ENCODE measurements at places on chromosomes 16 and 17.

GRCh38 chr16:49622084-49622390, 233.9 kb downstream of the ZNF423 start:
- no peak for DNase-seq

DNA sequence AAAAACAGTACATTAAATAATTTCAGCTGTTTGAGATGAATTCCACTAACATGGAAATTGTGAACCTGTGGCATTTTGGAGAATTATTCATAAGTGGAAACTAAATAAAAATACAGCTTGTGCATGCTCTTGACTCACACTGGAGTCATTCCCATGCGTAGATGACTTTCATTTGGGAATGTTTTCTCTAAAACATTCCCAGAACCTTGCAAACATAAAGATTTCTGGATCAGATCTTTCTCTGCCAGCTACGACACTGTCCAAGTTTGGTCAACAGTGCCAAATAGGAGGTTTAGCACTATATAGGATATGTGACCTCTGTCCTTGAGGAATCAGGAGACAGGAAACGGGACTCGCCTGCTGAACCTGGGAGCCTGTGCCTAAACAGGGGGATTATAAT, 400.9 kb downstream of the SLC39A11 start:
- DNase-seq = no peak

DNA sequence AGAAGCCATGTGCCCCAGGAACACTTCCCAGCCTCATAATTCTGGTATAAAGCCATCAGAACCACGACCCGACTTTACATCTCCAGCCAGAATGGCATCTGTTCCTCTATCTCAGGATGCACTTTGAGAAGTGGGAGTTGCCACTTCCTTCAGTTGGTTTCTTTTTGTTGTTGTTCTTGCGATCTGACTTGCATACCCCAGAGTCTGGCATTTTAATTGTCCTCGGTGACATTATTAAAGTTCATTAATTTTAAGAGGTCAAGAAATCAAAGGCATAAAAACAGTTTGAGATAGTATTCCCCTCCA, 13.5 kb downstream of the MARCHF10 start:
- DNase-seq = no peak

- no peak for DNase-seq
Observed at GRCh38 chr16:8788578-8789172, 8.8 kb downstream of the TMEM186 start.

GRCh38 chr16:87160701-87161337, 156.4 kb downstream of the C16orf95 start:
- DNase-seq = no peak

GRCh38 chr17:60545465-60546191, 19.6 kb upstream of the APPBP2 start:
- DNase-seq = no peak

GRCh38 chr17:16398270-16399267, 16.8 kb upstream of the TRPV2 start:
- no peak for DNase-seq

DNA sequence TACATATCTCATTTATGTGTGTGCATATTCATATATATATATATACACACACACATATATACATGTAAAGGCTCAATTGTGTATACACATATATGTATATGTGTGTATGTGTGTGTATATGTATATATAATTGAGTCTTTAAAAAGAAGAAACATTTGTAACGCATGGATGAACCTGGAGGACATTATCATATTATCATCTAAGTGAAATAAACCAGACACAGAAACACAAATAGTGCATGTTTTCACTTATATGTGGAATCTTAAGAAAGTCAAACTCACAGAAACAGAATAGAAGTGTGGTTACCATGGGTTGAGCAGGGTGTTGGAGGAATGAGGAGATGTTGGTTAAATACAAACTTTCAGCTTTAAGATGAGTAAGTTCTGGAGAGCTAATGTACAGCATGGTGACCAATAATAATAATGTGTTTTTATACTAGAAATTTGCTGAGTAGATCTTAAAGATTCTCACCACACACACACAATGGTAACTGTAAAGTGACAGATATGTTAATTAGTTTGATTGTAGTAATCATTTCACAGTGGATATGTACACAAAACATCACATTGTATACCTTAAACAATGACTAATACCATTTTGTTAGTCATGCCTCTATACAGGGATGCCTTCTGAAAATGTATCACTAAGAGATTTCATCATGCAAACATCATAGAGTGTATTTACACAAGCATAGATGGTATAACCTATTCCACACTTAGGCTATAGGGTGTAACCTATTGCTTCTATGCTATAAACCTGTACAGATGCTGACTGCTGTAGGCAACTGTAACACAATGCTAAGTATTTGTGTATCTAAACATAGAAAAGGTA, 132.6 kb upstream of the CACNG5 start:
- no peak for DNase-seq

GRCh38 chr17:53490447-53490968, 332.2 kb upstream of the KIF2B start:
- no peak for DNase-seq

DNA sequence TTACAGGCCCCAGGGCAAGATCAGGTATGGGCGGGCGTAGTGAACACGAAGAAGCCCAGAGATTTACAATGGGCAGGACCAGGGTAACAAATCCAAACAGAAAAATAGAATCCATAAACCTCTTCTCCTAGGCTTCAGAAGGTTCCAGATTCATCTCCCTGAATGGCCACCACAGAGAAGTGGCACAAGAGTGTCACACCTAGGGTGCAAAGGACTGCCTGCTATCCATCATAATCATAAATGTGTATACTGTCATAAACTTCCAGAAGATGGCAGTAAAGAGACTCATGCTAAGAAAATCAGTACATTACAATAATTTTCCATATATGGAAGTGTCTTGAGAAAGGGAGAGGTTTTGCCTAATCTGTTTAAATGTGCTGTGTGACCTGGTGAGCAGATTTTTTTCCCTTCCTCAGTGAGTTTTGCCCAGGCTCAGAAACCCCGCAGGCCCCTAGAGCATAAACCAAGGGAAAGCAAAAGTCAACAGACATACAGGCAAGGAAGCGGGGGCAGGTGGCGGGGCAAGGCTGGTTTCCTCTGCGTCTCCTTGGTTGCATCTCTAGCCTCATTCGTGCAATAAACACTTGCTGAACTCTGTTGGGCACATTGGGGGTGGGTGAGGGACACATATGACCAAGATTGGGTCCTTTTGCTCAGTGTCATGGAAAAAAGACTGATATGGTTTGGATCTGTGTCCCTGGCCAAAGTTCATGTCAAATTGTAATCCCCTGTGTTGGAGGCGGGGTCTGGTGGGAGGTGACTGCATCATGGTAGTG, 92.0 kb upstream of the CDH5 start:
- no peak for DNase-seq

- DNase-seq = no peak
Observed at GRCh38 chr16:74580833-74581232, 26.1 kb downstream of the GLG1 start.

DNA sequence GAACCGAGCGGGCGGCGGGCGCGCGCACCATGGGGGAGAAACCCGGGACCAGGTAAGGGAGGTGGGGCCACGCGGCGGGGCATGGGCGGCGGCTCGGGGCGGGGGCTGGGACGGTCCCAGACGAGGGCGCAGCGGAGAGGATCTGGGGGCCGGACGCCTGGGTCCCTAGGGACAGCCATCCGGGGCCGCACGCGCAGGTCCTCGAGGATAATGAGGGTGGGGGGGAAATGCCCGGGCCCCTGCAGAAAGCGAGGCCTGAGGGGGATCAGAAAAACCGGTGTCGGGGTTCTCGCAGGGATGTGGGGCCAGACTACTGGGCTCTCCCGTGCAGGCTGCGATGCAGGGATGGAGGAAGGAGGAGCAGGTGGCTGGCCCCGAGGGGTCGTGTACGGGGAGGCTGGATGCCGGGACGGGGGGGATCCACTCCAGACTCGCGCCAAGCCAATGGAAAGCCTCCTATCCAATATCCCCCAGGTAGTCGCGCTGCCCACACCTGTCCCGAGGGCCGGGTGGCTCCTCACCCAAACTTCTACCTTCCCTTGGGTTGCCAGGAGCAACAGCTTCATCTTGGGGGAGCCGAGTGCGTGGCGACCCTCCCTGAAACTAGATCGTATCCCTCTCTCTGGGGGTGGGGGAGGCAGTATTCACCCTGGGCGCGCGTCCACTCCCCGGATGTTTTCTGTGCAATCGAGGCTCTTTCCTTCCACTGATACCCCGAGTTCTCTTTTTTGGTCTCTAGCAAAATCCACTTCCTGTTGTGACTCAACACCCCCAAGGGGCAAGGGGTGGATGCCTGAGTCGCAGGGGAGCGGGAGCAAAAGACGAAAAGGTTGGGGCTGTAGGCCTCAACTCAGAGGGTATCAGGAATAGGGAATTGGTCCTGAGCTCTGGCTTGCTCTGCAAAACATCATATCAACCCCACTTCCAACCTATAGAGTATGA, 532 bp downstream of the ARRB2 start:
- no peak for DNase-seq

GRCh38 chr17:81442791-81443190, 47.5 kb downstream of the BAHCC1 start:
- no peak for DNase-seq

GRCh38 chr17:49830605-49831004, 17.3 kb downstream of the TAC4 start:
- no peak for DNase-seq

GRCh38 chr16:85185303-85186100, 73.2 kb upstream of the CIBAR2 start:
- no peak for DNase-seq

GRCh38 chr17:47649972-47650524, 329 bp downstream of the KPNB1 start:
- DNase-seq = no peak

- DNase-seq = no peak
Observed at GRCh38 chr17:79087428-79088143, 13.0 kb downstream of the ENGASE start.

DNA sequence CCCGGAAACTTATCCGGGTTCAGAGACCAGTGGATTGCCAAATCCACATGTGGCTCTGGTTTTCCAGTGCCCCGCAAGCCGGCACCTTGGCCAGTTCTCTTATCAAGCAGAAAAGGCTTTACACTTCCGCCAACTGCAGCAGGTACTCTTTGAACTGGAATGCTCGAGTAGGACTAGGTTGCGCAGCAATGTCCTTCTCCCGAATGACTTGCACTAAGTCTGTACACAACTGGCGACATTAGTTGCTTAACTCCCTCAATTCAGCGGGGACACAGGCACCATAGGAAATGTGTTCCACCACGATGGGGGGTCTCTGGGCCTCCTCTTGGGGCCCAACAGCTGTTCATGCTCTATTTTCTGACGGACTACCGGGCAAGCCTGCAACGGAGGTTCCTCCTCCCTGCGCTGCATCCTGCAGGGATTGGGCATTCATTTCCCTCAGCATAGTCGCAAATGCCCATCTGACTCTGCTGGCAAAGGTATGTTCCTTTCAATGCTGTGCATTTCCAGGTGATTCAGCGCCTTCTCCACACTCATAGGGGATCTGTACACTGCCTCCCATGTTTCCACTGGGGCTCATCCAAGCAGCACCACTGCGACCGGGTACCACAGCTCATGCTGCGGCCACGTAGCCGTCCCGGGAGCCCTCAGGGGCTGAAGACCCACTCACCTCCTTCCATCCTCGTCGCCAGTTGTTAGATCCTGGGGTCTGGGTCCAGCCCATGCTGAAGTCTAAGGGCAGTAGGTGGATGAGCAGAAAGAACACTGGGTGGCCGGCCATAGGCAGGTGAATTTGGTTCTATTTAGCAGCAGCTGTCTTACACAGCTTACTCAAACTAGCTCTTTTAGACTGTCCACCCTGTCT, 34.2 kb upstream of the APPBP2 start:
- no peak for DNase-seq

- no peak for DNase-seq
Observed at GRCh38 chr16:866252-866896, 65.8 kb upstream of the GNG13 start.

GRCh38 chr16:56688762-56689161, 6.5 kb downstream of the MT1X start:
- DNase-seq = no peak

GRCh38 chr16:60820361-60820760, 1215.9 kb downstream of the CDH8 start:
- no peak for DNase-seq

DNA sequence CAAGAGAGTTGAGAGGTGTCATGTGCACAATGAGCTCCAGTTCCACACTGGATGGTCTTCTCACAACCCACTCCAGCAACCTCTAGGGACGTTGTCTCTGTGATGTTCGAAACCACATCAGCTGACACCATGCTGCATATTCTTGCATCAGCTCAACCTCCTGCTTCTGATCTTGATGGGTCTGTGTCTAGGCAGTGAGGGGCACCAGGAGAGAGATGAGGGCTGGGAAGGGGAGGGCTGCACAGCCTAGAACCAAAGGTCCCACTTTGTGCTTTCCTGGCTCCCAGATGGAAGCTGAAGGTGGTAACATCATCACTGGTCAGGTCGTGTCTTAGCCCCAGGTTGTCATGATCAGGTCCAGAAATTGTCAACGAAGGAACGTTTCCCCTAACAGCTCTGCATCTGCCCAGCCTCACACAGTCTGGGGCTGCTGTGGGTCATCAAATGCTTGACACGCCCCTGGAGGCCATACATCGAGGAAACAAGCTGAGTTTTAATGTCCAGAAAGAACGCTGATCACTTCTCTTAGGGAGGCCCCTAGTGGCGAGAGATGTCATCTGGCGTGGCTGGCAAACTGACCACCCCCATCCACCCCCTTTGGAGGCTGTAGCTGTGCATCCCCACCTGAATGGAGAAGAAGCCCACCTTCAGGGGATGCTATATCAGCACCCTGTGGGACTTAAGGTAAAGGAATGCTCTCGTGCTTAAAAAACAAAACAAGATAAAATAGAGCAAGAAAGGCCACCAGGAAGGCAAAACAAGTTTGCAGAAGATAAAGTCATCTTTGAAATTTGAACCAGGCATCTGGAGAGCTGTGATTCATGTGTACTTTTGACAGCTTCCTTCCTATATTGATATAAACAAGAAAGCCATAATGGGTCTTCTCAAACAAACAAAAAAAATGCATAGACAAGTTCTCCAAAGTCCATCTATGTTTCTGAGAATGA, 58.3 kb downstream of the WIPI1 start:
- no peak for DNase-seq

DNA sequence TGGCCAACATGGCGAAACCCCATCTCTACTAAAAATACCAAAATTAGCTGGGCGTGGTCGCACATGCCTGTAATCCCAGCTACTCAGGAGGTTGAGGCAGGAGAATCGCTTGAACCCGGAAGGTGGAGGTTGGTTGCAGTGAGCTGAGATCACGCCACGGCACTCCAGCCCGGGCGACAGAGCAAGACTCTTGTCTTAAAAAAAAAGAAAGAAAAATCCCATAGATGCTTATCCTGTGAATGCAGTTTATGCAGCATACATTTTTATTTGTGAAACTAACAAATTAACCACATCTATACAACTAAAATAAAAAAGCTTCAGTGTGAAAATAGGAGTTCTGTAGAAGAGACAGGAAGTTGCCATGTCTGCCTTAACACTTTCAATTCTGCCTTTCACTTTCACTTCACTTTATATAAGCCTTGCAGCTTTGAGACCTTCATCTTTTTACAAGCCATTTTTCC, 7.1 kb downstream of the IGSF6 start:
- DNase-seq = no peak

- no peak for DNase-seq
Observed at GRCh38 chr16:20899071-20899470, 1.1 kb downstream of the DCUN1D3 start.

- DNase-seq = no peak
Observed at GRCh38 chr16:77169650-77170236, 21.2 kb upstream of the MON1B start.

- no peak for DNase-seq
Observed at GRCh38 chr16:4515611-4516233, 22.9 kb downstream of the CDIP1 start.

Measured in cortex of kidney (tissue), 1 donor.